ENCODE measurements at places on chromosomes 11 and 22. TPM values are rescaled to one million over a fixed set of nuclear protein-coding genes. Genes with fewer than 3 reads are reported as not detected.

The RIMBP3C gene
- 0.27 TPM for total RNA-seq

The AMOTL1 gene
- 8.9 TPM for total RNA-seq

The HBE1 gene
- total RNA-seq: not detected

The OR6A2 gene
- not detected for total RNA-seq

The F2 gene
- 2.0 TPM for total RNA-seq
